Liver (tissue), 10 donors: ENCODE measurements at places on chromosomes 11 and 22. TPM values are rescaled to one million over a fixed set of nuclear protein-coding genes. Genes with fewer than 3 reads are reported as not detected.
A peak's percentile ranks its signal among the peaks of the same experiment; 100 is the strongest.

DLAT gene
- total RNA-seq, result 16.3 TPM

KCNQ1OT1 gene
- total RNA-seq, result 4.9 TPM

HBB gene
- total RNA-seq, result 3,950 TPM

ACO2 gene
- total RNA-seq, result 75.1 TPM

CASP1 gene
- 15.2 TPM for total RNA-seq

SLC25A18 gene
- 18.8 TPM for total RNA-seq

RIMBP3B gene
- total RNA-seq, result under 0.01 TPM

OR52K2 gene
- not detected for total RNA-seq

HSPB2 gene
- not detected for total RNA-seq

GLYATL2 gene
- total RNA-seq, result not detected

LRRN4CL gene
- total RNA-seq, result not detected

MMP20 gene
- total RNA-seq, result not detected

- no peak for DNase-seq
These were observed 25.0 kb downstream of the LRP5 start for GRCh38 chr11:68337399-68337835.

DNA sequence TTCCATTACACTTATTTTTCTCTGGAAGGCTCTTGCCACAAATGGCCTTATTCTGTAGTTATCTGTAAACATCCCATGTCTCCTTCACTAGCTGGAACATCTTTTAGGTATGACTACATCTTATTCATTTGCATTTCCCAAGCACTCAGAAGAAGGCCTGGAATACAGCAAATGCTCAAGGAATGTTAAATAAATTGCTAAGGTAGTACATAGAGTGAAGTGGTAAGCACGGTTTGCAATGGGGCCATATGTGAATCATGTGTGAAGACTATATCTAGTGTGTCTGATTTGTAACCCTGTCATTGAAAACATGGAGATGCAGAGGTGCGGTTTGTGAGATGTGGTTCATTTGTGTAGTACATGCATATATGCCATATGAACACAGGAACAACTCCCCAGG is 33.5 kb downstream of the GDPD4 start:
- DNase-seq, result no peak

- no peak for DNase-seq
These were observed 8.6 kb upstream of the GTSE1 start for GRCh38 chr22:46287873-46288751.

DNA sequence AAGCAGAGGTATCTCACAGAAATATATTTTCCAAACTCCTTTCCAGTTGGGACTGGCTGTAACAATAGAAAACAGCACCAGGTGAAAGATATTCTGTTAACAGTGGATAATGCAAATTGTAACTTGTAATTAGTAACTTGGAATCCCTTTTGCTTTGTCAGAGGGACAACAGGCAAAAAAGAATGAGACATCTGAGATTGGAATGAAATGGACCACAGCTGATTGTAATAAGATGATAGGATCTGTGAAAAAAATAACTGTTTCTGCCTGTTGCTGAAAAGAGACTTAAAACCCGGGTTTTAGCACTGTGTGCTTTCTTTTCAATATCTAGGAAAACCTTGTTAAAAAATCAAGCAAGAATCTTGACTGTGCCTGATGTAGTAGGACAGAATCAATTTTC is 655.7 kb downstream of the METTL15 start:
- DNase-seq, result no peak

DNA sequence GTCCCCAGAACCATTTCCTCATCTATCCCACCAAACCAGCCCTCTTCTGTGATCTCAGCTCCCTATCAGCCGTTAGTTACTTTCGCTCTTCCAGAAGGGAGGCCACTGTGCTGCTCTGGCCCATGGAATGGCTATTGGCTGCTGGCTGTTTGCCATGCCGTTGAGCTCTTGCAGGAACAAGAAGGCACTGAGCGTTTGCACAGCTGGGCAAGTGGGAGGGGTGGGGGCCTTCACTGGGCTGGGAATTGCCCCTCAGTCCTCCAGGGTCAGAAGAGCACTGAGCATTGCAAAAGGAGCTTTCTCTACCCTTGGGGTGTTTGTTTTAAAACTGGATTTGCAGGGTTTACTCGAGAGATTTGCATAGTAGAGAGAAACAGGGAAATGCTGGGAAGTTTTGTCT is 129.0 kb upstream of the PARVA start:
- DNase-seq, result peak; percentile 62

- no peak for DNase-seq
These were observed 140.2 kb upstream of the TIMP3 start for GRCh38 chr22:32661296-32661695.

- no peak for DNase-seq
These were observed 231.3 kb downstream of the METTL15 start for GRCh38 chr11:28339488-28339887.

- DNase-seq, result no peak
These were observed 7.2 kb upstream of the IL18BP start for GRCh38 chr11:71991494-71991893.

DNA sequence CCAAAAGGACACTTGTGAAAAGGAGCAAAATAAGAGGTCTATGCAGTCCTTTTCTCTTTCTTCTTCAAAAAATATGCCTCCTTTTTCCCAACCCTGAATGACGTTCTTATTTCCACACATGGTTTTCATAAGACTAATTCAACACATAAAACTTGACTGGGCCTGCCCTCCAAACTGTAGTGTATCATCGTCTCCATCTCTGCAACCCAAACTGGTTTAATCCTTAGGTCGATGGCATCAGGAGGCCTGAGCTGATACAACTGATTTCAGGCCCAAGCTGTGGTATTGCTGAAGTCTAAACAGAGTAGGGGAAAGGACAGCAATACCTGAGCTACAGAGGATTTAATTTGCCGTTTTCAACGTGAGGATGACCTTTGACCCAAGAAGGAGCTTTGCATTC is 130.0 kb upstream of the MTNR1B start:
- DNase-seq, result no peak

DNA sequence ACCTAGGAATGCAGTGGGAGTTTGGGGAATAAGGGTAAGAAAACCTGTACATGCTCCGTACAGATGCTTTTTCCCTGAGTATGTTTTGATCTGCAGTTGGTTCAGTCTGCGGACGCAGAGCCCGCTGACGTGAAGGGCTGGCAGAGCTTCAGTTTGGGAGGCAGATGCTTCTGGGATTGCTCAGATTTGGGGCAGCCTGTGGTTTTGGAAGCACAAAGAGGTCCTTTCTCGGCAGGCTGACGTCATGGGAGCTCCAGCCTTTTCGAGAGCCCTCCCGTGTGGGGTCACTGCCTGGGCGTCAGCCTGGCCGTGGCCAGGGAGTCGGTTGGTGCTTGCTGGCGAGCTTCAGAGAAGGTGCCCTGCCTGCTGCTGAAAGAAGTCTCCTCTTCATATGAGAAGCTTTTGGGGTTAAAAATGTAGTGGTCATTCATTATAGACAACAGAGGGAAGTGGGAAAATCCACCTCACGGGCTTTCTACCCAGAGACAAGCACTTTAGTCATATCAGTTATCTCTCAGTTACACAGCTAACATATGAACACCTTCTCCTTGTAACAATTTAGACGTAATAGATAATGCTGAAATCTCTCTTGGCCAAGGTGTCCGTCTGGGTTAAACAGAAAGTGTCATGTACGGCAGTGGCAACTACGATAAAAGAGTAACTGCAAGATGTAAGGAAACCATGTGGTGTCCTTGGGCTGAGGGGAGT is 26.8 kb downstream of the TPCN2 start:
- DNase-seq, result no peak

GRCh38 chr11:15912291-15912690 is 444.1 kb downstream of the SOX6 start:
- no peak for DNase-seq

DNA sequence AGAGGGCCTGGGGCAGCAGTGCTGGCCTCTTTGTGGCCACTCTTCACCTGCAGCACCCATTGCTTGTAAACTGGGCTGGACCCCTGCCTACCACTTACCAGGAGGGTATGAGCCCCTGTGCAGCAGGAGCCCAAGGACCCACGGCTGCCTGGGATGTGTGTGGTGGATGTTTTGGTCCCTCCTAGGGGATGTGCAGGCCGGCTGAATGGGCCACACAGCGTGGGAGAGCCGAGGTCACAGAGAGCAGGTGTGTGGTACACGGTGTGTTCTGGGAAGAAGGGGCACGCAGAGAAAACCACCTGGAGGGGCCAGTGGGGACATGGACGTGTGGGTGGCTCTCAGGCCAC is 19.3 kb upstream of the GNB1L start:
- DNase-seq, result no peak

DNA sequence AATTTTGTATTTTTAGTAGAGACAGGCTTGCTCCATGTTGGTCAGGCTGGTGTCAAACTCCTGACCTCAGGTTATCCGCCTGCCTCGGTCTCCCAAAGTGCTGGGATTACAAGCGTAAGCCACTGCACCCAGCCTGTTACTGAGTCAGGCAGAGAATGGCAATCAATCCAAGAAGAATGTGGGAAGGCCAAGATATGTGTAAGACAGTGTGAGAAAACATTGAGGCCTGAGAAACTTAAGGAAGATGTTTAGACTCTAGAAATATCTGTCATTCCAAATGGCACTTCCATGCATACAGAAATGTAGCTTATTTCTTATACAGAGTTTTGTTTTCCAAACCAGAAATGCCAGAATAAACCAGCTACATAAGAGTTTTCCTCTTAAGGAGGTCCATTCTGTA is 248.5 kb downstream of the ETS1 start:
- DNase-seq, result no peak

DNA sequence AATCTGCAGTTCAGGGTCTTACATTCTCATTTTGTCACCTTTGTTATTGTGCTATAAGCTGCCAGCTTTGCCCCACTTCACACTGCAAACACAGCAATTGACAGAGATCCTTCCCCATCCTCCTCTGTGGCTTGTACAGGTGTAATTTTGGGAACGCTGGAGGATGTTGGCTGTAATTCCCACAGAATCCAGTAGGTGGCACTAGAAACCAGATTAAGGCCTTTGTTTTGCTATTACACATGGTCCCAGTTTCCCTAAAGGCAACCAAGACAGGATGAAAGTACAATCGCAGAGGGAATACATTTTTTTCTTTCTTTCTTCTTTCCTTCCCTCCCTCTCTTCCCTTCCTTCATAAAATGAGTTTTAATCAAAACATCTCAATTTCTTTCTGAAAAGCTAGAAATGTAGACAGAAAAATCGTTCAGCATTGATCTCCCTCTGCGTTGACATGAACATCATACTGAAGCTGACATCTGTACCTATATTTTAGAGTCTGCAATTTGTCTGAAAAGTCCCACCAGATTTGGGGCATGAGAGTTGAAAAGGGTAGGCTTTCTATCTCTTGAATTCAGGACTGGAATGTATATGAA is 21.3 kb upstream of the NELL1 start:
- DNase-seq, result peak; percentile 60

GRCh38 chr22:24772493-24773220 is 1.9 kb downstream of the PIWIL3 start:
- DNase-seq, result no peak

DNA sequence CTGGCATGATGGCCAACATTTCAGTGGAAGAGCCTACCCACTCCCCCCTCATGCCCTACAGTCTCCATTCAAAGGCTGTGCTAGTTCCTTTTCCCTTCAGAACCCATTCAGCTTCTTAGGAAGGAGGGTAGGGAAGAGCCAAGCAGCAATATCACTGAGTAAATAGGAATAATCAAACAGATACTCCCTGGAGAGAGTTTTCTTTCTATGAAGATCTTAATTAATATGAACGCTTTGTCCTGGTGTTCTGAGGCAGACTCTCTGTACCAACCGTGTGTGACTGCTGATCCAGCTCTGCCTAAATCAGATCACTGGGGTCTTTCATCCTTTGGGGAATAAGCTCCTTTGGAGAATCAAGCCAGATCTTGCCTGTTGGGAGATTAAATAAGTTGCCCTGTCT is 75.2 kb upstream of the NNMT start:
- DNase-seq, result no peak

DNA sequence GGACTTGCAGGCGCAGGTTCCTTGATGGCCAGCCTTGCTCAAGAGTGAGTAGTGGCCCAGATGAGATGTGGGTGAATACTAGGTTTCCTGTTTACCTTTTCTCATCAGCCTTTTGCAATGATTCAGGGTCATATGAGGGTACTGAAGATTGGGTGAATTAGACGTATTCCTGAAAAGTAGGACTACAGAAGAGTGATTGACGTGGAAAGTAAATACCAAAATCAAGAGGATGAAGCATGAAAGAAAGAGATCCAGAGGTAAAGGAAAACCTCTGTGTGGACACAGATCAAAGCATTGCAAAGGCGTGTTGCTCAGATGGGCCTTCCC is 59.9 kb downstream of the CYB5R2 start:
- DNase-seq, result no peak

DNA sequence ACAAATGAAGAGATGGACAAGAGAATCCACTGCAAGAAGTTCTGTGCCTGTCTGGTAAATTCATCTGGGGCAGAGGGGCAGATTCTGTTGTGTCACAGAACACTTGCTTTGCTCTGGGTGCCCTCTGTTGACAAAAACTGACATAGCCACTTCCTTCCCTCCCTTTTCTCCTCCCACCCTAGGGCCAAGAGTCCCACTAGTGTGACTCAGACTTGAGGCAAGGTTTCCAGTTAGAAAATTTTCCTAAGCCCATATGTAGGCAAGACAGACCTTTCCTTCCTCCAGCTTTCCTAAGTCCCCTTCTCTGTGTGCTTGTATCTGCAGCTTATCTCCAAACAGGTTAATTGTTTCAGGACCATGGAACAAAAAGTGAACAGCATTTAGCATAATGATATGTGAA is 106.8 kb downstream of the RBFOX2 start:
- peak; percentile 49 for DNase-seq

GRCh38 chr22:44086271-44087088 is 62.4 kb downstream of the PARVB start:
- no peak for DNase-seq

GRCh38 chr22:25728071-25728470 is 13.9 kb upstream of the MYO18B start:
- no peak for DNase-seq

- no peak for DNase-seq
These were observed 37.6 kb downstream of the RAB30 start for GRCh38 chr11:83033972-83034672.

DNA sequence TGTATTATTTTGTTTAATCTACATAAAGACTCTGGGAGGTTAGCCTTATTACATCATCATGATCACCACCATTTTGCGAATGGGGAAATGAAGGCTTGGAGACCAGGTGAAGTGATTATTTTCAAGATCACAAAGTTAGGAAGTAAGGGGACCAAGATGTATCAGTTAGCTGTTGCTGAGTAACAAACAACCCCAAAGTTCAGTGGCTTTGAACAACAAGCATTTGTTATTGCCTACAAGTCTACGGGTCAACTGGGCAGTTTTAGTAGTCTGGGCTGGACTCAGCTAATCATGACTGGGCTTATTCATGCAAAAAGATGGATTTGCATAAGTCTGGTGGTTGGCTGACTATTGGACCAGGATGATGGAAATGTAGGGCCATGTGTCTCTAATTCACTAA is 389.2 kb downstream of the MIAT start:
- DNase-seq, result no peak

DNA sequence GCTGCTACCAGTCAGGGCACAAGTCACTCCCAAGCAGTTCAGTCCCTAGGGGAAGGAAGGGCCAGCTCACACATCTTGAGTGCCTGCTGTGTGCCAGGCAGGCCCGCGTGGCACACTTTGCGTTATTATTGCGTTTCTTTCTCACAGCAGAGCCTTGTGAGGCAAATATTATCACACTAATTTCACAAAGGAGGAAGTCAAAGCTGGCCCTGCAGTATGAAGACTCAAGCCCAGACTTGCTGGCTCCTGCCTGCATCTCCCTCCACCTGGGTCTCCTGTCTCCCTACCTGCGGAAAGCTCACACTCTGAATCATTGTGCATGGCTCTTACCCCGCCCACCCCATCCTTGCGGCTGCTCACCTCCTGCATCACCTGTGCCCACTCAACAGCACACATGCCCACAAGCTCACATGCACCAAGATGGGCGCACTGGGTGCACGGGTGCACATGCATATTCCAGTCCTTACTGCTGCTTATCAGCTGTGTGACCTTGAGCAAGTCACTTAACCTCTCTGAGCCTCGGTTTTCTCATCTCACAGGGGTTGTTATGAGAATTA is 31.7 kb upstream of the P2RY2 start:
- DNase-seq, result no peak
